ENCODE measurements at places on chromosomes 16 and 17.
A peak's percentile ranks its signal among the peaks of the same experiment; 100 is the strongest.

DNA sequence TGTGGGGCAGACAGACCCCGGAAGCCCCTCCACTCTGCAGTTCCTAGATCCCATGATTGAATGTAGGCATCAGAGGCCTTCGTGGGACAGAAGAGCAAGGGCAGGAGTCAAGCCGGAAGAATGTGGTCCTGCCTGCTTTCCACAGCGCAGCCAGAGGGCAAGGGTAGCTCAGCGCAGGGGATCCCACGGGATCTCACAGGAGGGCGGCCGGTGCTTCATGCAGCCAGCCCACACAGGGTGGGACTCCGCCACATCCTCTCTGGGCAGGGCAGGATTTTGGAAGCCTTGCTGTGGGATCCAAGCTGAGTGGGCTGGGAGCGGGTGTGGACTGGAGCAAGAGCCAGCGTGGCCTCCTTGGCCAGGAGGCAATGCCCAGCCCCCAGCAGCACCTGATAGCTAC lies 13.0 kb downstream of the KATNB1 start:
- DNase-seq: no peak

- no peak for DNase-seq
These were observed 95.2 kb downstream of the C16orf78 start for GRCh38 chr16:49468611-49469310.

GRCh38 chr17:794876-795275 lies 12.7 kb downstream of the MRM3 start:
- no peak for DNase-seq

DNA sequence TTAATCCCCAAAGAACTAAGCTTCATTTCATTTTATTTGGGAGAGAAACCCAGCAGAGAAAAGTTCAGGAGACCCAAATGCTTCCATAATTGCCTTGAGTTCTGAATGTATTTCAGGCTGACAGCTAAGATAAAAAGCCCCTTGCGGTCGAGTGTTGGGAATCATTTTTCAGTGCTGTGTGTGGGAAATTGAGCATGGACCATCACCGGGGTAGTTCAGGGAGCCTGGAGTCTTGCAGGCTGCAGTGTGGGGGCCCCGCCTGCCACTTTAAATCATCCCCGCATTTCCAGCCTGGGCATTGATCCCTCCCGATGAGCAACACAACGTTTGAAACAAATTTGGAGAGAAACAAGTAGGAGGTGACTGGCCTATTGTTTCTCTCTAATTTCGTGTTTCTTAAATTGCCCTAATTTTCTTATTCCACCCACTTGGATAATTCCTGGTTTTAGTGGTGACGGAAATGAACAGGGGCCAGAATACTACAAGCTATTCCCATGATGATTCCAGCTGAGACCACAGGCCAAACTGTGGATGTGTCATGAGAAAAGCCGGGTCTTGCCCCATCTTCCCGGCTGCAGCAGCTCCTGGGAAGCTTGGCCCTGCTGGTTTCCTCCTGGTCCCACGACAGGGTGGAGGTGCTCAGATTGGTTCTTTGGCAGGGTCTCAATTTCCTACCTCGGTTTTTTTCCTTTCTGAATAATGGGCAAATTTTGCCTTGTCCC lies 75.1 kb downstream of the FOXL1 start:
- DNase-seq: no peak

GRCh38 chr16:87276091-87276701 lies 41.0 kb downstream of the C16orf95 start:
- DNase-seq: no peak

GRCh38 chr17:67784364-67785121 lies 40.8 kb upstream of the BPTF start:
- DNase-seq: no peak

GRCh38 chr17:78142119-78142861 lies 3.9 kb upstream of the C17orf99 start:
- no peak for DNase-seq

GRCh38 chr16:15985144-15985543 lies 35.7 kb downstream of the ABCC1 start:
- DNase-seq: no peak

DNA sequence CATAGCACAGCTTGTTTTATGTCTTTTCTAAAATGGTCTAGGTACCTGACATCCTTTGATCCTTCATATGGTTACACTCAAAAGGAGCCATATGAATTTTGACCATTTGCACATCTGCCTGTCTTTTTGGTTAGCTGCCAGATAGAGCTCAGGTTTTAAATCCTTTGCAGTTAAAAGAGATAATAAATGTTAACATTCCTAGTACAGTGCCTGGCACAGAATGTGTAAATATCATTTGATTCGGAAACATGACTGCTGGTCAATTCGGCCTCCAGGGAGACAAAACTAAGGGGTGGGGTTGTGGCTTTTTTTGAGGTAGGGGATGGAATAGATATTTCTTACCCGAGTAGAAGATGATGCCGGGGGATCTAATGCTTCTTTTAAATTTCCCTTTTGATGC lies 64.2 kb downstream of the FTO start:
- DNase-seq: peak; percentile 39

DNA sequence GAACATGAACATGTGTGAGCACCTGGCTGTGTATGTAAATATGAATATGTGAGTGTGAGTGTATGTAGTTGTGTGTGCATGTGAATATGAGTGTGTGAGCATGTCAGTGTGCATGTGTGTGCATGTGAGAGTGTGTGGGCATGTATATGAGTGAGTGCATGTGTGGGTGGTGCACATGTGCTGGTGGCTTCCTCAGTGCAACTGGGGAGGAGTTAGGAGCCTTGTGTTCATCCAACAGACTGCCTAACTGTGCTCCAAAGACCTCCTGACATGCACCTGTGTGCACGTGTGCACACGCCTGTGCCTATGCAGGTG lies 1.4 kb downstream of the TMEM235 start:
- DNase-seq: no peak

GRCh38 chr17:14641117-14641516 lies 340.2 kb downstream of the HS3ST3B1 start:
- DNase-seq: no peak

DNA sequence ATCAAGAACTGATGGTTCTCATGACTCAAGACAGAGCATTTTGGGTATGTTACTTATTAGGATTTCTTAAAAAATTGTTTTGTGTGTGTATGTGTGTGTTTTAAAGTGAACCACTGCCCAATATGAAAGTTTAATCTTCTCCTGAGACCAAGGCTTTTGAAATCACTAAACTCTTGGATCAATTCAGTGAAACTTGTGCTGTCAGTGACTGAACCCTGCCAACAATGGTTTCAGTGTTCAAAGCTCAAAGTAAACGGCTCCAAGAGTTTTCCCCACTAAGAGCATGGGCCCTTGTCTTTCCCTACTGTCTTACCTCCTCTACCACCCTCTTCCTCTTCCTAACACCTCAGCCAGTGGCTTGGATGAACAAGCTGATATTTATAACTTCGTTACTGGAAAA lies 22.0 kb downstream of the NFE2L1 start:
- no peak for DNase-seq

DNA sequence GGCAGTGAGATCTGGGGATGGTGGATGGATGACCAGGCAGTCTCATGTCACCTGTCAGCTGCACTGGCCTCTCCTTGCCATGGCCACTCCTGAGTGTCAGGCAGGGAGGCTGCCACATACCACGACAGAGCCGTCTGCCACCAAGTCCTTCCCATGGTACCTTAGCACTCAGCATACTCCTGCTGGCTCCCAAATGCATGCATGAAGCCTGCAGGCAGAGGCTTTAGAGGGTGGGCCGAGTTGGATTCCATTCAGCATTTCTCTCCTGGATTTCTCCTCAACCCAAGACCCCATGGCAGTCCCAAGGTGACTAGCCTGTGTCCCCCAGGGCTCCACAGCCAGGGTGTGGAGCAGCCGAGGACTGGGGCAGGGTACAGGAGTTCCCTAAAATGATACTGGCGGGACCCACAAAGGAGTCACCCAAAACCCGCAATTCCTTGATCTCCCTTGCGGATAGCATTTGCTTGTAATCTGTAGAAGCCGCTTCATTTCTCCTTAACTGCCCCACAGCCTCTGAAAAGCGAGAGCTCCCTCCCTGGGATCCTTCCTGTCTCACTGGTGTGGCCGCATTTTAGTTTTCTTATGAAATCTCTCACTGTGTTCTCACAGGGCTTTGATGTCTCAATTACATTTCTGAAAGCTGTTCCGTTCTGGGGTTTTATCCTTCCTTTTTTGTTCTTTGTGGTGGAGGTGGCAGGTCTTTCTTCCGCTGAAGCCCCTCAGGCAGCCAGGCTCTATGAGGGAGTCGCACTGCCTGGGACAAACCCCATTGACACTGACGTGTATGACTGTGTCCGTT lies 141.4 kb downstream of the SOCS1 start:
- no peak for DNase-seq

DNA sequence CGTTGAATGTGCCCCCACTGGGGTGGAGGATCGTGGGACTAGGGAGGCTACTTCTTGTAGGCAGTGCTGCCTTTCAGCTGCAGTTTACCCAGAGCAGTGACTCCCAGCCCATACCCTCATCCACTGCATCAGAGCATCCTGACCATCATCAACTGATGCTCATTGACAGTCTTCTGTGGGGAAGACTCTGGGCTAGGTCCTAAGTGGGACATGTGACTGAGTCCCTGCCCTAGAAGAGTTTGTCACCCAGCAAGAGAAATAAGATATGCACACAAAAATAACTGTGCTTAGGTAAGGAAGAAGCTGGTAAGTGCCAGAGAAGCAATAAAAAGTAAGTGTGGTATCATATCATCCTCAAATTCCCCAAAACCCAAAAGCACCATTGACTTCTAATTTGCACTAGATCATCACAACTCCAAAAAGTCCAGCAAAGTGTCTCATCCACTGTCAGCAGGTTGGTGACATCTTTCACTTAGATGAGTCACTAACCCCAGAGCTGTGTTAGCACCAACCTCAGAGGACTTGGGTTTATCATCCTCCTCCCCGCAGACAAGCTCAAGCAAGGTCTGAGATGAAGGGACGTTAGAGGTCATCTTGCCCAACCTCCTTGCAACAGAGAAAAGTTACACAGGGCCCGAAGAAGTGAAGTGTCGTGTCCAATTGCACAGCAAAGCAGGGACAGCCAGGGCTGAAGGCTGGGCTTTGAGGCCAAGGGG lies 99.0 kb downstream of the CCDC182 start:
- no peak for DNase-seq

GRCh38 chr17:56939869-56940484 lies 20.9 kb downstream of the COIL start:
- peak; percentile 52 for DNase-seq

All from HFF-Myc (cell line).